ENCODE measurements at places on chromosomes 4 and X.

DNA sequence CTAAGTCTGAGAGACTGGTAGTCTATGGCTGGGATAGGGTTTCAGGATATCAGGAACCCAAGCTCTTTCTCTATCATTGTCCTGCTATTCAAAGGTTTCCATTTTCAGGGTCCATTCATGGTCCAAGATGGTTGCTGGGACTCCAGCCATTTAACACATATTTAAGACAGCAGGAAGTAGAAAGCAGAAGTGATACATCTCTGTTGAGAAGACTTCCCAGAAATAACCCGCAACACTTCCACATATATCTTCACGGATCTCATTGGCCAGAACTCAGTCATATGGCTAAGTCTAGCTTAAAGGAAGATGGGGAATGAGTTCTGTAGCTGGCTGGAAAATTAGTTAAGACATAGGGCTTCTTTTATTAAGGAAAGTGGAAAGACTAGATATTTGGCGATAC is 23.8 kb downstream of the CTSO start:
- DNase-seq: no peak

GRCh38 chr4:83454686-83455085 is 937 bp downstream of the HELQ start:
- DNase-seq: no peak

DNA sequence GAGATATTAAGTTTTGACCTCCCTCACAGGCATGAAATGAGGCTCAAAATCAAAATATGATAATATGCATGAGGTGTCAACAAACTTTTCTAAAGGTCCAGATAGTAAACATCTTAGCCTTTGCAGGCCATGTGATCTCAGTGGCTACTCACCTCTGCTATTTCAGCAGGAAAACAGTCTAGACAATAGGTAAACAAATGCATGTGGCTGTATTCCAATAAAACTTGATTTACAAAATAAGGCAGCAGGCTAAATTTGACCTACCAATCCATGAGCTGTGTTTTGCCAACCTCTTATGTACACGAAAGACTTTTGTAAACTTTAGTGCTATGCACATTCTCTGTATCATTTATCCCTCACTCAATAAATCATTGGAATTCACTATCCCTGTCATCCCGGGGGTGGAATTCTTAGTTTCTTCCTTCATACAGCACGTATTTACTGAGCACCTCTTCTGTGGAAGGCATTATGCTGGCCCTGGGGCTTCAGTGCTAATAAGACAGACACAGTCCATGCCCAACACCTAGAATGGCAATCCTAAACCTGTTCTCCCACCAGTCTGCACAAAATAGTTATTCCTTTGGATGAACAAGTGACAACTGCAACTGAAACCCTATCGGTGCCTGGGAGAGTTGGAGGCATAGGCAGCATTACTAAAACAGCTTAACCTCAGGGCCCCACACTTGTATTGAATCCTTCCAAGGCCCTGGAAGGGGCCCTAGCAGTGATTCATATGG is 19.9 kb downstream of the MAGEB17 start:
- no peak for DNase-seq

- DNase-seq: no peak
These were observed 67.8 kb downstream of the SPIN4 start for GRCh38 chrX:63283348-63283747.

- DNase-seq: no peak
These were observed 150.3 kb downstream of the MSL3 start for GRCh38 chrX:11908371-11908770.

DNA sequence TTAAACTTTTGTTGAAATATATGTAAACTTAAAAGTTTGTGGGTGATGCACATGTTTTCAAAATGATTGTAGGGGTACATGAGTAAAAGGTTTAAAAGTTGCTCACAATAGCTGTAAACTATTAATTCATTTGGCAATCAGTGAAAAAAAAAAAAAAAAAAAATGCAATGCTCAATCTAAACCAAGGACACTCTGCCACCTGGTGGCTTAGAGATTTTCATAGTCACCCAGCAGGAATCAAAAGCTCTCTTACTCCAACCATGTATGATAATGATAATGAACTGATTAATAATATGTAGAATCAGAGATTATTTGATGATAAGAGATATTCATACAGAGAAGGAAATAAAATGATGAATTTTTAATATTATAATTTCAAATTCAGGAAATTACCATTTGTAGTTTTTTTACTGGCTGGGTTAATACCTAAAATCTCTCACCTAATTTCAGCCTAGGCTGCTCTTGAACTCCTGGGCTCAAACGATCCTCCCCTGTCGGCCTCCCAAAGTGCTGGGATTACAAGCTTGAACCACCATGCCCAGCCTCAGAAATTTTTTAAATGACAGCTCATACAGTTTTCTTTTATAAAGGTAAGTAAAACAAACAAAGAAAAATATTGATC is 46.9 kb upstream of the SLC25A4 start:
- DNase-seq: no peak

DNA sequence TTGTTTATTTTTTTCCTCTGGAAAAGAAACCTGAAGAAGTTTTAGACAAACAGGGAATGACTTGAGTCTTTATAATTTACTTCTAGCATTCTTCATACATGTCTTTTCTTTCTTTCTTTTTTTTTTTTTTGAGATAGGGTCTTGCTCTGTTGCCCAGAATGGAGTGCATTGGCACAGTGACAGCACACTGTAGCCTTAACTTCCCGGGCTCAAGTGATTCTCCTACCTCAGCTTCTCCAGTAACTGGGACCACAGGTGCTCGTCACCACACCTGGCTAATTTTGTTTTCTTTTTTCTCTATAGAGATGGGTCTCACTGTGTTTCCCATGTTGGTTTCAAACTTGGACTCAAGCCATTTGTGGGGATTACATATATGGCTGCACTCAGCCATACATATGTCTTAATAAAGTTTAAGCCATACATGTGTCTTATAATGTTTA is 71.8 kb downstream of the RAPGEF2 start:
- no peak for DNase-seq

DNA sequence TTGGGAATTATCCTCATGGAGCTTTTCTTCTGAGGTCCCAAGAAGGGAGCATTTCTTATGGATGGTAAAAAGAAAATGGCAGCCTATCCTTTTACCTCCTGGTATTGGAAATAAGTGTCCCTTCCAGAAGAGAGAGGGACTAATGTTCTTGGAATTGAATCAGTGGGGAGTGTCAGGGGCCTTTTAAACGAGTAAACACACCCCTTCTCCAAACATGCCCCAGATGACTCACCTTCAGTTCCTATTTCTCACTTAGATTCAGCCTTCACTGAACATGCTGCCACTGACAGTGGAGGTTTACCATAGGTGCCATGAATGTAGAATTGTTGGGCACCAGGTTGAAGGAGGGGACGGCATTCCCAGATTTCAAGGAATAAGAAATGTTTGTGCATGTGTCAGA is 19.0 kb downstream of the MAGEC2 start:
- no peak for DNase-seq

DNA sequence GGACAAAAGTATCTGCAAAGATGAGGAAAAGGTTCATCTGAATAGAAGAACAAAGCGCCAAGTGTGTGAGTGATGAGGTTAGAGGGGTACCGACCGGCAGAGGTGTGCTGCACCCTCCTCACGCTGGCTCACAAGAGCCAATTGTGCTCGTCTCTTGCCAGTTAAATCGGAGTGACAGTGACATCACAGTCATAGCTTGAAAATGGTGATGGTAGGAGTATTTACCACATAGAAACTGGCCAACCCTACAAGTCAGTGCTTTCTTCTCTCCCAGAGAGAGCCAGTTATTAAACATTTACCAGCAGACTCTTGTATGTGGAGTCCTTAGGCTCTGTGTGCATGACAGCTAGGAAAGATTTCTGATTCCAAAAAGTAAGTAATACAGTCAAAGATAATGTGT is 32.4 kb downstream of the CLDN22 start:
- no peak for DNase-seq

GRCh38 chrX:30941898-30942297 is 52.8 kb upstream of the TAB3 start:
- no peak for DNase-seq

DNA sequence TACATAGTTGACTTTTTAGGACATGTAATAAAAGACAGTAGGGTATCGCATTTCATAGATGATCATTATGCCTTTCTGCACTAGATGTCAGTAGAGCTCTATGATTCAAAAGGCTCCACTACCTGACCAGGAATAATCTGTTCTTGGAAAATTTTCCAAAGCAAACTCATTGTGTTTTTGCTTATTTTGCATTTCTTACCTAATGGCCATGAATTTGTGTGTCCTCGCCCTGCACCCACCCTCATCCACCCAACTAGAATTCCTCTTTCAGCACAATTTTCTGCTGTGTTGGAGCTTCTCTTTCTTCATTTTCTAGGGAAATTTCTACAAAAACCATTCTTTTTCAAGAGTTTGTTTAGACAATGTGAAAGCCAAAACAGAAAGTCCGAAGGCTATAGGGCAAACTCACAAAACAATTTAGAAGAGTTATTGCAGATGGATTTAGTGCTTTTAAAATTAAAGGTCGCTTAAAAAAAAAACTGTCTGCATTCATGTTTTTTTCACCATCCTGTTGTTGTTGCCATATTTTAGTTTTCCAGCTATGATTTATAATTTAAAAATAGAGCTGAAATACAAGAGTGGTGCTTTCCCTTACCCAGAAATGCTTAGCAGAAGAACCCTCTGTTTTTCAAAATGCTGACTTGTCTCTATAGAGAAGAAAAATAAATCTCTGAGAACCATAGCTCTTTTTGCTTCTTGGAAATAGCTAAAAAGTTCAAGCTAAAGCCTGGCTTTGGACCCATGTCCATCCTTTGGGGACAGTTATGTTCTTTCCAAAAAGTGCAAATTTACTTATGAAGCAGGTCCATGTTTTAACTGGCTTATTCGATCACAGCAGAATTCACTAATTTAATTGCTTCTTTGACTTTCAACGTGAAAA is 183.7 kb downstream of the SPATA18 start:
- DNase-seq: no peak

GRCh38 chr4:80507507-80507906 is 172.0 kb downstream of the CFAP299 start:
- DNase-seq: no peak

DNA sequence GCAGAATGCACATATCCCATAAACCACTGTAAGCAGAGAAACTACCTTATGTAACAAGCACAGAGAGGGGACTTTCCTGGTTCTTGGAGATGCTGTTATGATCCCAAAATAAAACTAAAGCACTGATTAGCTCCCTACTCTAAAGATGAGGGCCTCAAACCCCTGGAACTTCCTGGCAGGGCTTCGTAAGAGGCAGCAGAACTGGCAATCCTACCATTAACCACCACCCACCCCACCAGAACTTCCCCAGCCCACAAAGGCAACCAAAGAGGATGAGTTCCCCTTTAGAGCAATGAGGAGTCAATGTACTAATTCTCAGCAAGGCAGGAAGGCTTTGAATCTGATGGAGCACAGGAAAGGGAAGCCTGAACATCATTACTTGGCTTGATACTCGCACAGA is 436.5 kb upstream of the FRG1 start:
- DNase-seq: no peak

DNA sequence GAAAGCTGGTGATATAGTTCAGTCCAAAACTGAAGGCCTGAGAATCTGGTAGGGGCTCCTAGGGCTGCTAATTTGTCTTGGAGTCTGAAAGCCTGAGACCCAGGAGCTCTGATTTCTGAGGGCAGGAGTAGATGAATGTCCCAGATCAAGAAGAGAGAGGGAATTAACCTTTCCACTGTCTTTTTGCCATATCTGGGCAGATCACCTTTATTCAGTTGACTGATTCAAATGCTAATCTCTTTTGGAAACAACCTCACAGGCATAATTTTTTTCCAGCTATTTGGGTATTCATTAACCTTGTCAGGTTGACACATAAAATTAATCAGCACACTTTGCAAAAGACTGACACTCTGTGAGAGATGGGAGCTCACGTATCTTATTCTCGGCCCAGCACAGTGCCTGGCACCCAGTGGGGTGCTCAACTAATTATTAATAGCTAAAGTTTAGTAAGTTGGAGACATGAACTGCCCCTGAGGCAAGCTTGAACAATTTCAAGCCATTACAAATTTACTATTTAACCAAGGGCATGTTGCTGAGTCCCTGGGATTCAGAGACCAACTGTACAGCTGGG is 114.3 kb downstream of the CPEB2 start:
- no peak for DNase-seq

- DNase-seq: no peak
These were observed 1.3 kb downstream of the INPP4B start for GRCh38 chr4:142844782-142845181.

Data from nephron progenitor cell (in vitro differentiated cells).